ENCODE measurements at places on chromosomes 11 and 22.
A peak's percentile ranks its signal among the peaks of the same experiment; 100 is the strongest.

DNA sequence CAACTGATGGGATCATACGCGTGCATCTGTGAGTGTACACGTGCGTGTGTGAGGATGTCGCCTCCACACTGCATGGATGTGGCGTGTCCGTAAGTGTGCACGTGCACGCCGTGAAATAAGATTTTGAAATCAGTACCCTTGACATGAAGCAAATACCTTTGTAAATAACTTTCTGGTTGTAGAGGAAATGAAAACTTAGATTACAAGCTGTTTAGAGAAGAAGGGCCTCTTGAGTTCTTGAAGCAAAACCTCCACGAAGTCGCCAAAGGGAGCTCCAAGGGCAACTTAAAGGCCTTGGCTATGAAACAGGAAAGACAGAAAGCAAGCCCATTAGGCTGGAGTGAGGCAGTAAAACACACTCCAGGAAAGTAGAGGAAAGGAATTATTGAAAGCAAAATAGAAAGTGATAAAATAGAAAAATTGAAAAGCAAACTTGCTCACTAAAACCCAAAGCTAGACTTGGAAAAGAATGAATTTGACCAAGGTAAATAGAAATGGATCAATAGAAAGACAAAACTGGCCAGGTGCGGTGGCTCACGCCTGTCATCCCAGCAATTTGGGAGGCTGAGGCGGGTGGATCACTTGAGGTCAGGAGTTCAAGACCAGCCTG lies 29.7 kb upstream of the TOLLIP start:
- no peak for DNase-seq

DNA sequence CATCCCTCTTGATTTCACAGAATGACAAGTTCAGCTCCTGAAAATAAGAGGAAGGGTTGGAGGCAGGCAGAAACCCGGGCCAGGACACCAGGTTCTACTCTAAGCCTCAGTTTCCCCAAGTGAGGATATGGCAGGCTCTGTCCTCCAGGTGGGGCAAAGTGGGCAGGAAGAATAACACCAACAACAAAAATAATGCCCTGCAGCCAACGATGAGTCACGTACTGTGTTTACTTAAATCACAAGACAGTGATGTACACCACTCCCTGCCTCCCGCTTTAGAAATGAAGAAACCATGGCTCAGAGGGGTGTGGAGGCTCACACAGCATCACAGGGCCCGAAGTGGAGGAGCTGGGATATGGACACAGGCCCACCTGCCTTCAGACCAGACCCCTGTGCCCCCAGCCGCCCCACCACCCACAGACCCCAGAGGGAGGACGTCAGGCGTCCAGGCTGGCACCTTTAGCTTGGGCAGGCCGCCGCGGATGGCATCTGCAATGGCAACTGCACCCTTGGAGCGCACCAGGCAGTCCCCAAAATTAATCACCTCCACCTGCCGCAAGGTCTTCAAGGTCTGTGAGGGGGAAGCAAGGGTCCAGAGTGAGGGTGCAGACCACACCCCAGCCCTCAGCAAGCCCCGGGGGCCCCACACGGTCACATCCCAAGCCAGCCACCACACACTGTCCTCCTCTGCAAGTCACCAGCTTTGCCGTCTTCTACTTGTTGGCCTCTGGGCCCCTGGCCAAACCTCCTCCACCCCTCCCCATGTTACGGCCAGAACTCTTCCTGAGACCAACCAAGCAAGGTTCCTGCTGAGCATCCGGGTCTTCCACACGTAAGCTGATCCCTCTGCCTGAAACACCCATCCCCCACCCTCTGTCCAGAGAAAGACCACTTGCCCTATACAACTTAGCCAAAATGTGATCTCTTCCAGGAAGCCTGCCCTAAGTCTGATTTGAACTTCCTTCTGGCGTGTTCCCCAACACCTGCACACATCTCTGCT lies 15.8 kb upstream of the CHADL start:
- no peak for DNase-seq

GRCh38 chr11:12134236-12134585 lies 23.8 kb downstream of the MICAL2 start:
- DNase-seq = no peak

- no peak for DNase-seq
Observed at GRCh38 chr11:69842746-69843528, 23.7 kb upstream of the FGF3 start.

DNA sequence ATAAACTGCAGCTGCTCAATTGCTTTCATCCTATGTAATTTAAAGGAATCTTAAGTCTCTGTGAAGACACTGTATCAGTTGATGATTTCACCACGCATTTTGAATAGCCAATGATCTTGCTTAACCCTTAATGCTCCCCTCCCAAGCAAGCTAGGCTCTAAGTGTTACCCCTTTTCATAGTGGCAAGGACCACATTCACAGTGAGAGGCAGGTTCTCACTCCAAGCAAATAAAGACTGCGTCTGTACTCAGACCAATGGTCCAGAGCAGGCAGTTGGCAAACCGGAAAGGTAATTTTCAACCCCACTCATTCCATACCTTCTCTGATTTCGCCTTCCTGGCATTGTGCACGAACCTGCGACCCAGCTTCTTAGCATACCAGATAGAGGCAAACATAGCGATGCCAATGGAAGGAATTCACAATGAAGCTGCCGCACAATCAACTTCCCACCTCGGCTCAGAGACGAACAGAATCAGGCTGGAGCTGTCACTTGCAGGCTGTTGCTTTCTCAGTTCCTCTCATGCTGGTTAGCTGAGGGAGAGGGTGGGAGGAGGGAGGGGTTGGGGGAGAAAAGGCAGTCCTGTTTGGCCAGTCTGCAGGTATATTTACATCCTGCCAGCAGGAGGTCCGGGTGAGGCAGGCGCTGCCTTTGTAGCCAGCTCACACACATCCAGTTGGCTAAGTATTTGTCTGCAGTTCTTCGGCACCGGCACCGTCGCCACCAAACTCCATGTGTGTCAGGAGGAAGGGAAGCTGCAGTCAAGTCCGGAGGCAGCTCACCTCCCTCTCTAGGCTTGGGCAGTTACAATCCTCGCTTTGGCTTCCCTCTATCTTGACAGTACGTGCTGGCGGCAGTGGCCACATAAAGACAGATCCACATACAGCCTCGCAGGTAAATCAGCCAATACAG lies 1151.2 kb upstream of the CCDC90B start:
- no peak for DNase-seq

DNA sequence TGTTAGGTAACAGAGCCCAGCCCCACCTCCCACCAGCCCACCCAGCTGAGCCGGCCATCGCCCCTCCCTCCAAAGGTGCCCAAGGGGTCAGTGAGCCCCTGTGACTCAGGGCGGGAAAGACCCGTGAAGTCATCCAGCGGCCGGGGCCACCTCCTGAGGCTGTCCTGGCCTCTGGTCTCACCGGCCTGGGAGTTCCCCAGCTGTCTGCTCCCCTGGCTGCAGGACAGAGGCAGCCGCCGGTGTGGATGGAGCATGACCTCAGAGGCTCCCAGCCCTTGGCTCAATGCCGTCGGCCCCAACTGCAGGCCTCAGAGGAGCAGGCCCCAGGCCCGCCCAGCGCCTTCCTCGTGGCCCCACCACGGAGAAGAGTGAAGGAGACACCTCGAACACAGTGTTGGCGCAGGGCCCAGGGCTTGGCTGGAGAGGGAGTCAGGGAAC lies 28.7 kb downstream of the RPL3 start:
- DNase-seq = no peak

GRCh38 chr11:72436661-72437060 lies 2.3 kb upstream of the CLPB start:
- DNase-seq = no peak

DNA sequence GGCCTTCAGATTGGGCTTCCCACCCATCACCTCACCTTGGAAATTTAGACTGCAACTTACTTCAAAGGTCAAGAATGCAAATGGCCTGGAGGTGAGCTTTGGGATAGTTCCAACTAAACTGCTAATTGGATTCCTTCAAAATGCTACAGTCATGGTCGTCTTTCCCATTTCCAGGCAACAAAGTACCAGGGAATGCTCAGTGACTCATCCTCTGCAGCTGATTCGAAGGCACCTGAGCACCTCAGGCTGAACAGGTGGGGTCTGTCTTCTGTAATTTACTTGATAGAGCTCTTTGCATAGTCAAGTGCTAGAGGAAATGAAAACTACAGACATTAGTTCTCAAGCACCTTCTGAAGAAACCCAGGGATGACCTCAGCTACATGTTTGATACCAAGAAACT lies 20.5 kb upstream of the FSHB start:
- no peak for DNase-seq

DNA sequence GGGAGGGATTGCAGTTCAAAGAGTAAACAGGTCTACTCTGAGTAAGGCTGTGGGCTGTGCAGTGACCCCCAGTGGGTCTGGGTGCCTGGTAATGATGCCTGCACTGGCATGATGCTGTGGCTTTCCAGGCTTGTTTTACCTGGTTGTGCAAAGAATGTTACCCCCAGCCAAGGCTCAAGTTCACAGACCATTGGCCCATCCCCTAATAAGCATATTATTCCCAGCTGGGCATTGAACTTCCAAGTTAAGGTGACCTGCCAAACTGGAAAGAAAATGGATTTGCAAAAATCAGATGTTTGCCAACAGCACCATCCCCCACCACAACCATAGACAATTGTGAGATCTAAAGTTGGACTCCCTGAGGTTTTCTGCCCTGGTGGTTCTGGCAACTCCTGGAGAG lies 7.9 kb upstream of the EHF start:
- DNase-seq = no peak

- no peak for DNase-seq
Observed at GRCh38 chr11:73198677-73199076, 19.4 kb upstream of the P2RY2 start.

DNA sequence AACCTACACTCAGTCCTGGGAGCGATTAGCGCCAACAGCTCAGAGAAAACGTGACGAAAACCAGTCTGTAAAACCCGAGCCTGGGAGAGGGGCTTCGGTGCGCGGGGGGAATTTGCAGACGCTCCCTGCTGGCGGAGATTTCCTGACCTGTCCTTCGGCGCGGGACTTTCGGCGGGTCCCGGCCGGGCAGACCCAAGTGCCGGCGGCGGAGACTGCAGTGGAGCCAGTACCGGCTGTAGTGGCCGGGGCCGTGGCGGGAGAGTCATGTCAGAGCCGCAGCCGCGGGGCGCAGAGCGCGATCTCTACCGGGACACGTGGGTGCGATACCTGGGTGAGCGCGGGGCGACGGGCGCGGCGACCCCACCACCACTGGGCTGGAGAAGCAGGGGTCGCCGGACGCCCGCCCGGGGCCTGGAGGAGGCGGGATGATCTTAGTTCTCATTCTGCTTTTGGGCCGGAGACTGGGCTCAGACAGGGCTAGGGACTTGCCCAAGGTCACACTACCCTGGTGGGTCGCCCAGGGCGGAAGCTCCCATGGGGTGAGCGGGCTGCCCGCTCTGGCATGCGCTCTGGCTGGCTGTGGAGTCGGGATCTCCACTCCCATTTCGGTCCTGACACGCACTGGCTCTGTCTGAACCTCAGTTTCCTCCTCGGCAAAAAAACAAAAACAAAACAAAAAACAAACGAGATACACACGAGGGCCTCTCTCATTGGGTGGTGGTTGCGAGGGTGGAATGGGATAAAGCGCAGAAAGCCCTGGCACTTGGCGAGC lies at the start of gene MTFP1:
Gene MTFP1 (plus strand): TSS at position 153 of the 772 bp plus-strand sequence. CDS start 112 bp downstream, at position 265.
- peak; percentile 50 for DNase-seq

DNA sequence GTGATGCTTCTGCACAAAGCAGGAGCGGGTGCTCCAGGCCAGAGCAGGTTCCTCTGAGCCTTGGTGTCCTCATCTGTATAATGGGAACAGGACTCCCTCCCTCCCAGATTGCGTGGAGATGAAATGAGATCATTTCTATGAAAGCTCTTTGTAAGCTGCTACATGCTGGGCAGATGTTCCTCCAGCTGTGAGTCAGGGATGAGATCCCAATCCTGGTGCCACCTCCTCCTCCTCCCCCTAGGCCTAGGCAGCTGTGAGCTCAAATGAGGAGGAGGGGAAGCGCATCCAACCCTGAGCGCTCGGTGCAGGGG lies 7.0 kb upstream of the CABP2 start:
- DNase-seq = no peak

DNA sequence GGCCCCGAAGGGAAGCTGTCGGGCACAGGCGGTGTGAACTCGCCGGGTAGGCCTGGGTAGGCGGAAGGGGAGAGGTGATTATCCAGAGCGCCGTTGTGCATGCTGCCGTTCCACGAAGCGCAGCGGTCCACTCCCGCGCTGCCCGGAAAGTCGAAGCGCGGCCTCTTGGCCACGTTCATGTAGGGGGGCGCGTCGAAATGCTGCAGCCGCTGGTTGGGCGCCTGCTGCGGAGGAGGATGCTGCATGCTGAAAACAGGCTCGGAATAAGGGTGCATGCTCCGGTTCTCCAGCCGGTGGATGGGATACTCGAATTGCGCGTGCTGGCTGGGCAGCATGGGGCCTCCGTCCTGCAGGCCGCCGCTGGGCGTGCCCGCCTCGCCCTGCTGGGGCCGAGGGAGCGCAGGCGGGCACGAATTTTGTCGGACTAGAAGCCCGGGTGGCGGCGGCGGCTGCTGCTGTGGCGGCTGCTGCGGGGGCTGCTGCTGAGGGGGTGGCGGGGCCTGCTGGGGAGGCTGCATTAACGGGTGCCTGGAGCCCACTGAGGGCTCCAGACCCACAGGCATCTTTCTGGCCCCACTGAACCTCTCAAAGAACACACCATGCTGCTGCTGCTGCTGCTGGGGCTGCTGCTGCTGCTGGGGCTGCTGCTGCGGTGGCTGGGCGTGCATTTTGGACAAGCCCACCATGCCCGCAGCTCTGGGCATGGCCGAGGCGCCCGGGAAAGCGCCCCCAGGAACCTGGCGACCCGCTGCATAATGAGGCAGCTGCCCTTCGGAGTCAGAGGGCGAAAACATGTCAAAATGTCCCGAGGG lies 2.3 kb downstream of the MN1 start:
- DNase-seq = no peak

DNA sequence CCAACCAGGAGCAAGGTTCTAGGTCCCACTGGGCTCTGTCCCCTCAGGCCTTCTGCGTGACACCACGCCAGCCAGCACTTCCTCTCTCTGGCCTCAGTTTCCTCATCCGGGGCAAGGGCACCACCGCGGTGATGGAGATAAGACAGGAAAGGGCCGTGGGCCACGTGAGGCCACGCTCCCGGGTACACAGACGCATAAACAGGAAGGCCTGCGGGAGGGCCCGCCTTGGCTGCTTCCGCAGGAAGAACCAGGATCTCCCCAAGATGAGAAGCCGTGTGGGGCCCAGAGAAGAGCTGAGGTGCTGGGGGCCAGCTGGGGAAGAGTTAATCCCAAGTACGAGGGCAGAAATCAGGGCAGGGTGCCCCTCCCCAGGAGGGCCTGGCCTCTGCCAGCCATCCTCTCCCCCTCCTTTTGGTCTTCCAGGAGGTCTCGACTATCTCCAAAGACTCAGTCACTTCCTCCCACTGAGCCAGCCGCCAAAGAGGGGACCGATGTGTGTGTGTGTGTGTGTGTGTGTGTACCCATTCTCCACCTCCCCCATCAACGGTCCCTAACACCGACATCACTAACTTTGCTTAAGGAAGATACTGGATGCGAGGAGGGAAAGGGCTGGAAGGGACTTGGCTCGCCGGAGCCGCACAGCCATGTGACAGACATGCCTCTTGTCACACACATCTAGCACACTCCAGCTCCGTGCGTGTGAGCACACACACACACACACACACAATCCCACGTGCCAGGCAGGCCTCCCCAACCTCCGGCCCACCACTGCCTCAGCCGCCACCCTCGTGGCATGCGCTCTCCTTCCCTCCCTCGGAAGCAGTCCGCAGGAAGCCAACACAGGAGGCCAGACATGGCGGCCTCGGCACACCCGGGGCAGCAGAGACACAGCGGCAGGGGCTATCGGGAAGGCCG lies 1.4 kb downstream of the MFNG start:
- peak; percentile 6 for DNase-seq

All from midbrain (tissue), 1 donor.